NCI-H69 (cell line): ENCODE measurements at places on chromosomes 11 and 22.

- no peak for DNase-seq
Observed at GRCh38 chr11:36876266-36876665, 278.2 kb upstream of the RAG2 start.

DNA sequence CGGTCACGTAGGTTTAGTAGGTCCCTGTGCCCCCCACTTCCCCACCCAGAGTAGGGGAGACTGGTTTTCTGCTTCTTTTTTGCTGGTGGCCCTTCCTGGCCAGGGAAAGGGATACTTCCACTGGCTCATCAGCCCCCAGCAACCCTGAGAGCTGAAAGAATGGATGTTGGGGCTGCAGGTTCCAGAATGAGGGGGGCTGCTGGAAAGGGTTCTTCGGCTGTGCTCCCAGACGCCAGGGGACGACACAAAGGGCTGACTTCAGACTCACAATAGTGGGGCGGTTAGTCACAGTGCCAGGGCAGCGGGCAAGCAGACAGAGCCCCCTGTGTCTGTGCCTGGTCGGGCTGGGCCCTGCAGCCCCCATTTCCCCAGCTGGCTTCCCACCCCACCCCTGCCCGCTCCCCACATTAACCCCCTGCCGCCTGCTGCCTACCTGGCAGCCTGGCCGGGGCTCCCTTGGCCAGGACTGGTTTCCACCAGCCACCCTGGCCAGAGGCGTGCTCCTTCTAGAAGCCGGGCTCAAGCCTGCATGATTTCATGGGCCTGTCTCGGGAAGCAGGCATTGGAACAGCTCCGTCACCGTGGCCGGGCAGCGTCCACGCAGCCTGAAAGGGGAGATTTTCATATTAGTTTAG, 79.1 kb upstream of the WNT7B start:
- DNase-seq, result peak; percentile 82

DNA sequence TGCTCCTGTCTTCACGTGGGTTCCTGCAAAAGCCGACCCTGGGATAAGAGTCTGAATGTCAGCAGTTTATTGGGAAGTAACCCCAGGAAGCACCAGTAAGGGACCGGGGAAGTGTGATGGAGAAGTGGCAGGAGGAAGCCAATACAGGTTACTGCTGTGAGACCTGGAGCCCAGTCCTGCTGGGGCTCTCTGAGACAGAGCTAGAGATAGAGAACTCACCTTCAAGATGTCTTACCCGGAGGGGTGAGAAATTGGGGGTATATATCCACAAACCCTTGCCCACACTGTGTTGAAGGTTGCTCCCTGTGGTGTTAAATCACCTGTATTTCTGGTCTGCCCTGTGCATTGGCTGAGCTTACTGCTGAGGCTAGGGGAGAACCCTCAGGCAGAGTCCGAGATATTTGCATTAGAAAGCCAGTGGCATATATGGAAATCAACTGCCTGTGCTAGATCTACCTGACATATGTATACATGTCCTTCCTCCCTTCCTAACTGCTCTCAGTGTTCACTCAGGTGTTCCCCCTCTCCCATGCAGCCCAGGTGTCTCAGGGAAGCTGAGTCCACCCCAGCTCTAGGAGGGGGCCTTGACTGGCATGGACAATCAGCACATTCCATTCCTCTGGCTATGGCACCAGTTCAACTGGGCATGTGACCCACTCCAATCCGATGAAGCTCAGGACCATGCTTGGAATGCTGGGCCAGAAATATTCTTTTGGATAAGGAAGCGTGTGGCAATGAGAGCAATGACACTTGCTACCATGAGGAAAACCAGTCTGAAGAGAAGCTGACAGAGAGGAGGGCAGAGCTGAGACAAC, 6.8 kb upstream of the MICAL2 start:
- no peak for DNase-seq

DNA sequence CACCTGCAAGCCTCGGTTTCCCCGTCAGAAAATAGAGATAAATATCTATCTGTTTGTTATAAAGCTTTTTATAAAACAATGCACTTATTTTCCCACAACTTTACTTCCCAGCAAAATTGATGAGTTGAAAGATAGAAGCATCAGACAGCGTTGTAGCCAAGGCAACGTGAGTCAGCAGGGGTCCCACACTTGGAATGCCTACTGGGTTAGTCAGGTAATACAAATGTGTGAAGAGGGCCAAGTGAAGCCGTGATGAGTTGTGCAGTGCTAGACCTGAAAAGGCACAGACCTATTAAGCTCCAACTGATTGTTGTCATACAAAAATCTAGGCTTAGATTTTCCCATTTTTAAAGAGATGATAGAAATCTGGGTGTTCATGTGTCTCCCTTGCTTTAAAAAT, 118.7 kb downstream of the PGR start:
- no peak for DNase-seq

GRCh38 chr11:10493041-10493663, 38.1 kb downstream of the AMPD3 start:
- DNase-seq, result no peak

GRCh38 chr11:113796663-113797259, 17.2 kb downstream of the CLDN25 start:
- peak; percentile 76 for DNase-seq

GRCh38 chr11:27173545-27173944, 132.9 kb downstream of the BBOX1 start:
- no peak for DNase-seq

DNA sequence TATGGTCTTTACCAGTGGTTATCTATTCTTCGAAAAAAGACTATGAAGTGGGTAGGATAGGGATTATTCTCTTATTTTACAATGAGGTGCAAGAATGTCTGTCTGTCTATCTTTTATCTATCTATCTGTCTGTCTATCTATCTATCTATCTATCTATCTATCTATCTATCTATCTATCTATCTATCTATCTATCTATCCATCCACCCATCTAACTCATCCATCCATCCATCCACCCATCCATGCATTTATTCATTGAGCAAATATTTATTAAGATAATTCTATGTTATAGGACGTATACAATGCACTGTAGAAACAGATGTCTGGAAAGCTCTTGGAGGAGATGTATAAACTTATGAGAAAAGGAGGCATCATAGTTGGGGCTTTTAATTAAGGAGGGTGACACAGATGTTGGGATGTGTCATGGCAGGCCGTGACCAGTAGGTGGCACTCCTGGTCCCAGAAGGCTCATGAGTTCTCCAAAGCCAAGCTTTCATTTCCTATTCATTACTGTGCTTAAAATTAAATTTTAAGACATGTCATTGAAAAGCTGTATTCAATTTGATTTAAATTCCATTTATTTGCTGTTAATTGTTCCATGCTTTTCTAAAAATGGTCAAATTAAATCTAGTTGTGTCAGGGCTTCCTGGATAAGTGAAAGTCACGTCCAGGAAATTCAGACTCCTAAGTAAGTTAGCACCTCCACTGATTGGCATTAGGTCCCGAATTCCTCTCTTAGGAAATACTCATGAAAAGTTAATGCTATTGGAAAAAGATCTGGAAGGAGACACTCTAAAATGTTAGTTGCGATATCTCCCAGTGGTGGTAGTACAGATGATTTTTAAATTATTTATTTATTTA, 19.0 kb upstream of the E2F8 start:
- DNase-seq, result peak; percentile 56

DNA sequence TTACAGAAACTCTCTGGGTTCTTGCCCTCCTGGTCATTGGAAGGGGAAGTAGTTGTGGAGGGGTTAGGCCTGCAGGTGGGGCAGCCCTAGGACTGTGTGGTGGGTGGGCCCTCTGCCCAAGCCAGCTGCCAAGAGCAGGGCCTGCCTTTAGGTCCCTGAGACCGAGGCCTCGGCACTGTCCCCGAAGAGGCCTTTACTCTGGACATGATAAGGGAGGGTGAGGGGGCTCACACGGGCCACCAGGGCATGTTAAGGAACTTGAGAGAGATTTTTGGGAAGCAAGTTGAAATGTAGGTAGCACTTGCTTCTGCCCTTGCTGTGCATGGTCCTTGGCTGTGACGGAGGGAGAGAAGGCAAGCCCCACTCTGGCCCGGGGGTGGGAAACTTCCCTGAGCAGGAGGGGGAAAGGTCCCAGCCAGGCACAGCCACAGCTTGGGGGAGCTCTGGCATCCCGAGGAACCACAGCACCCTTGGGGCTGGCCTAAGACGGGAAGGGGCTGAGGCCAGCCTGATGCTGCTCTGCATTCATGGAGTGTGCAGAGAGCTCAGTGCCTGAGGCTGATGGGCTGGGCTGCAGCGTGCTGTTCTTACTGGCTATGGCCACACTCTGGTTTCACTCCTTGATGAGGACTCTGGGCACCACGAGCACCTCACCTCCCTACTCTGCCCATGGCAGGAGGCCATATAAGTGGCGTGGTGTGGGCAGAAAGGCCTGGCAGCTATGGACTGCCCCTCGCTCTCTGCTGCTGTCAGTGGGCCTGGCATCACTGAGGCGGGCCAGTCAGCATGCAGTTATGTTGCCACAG, 7.8 kb upstream of the RANBP1 start:
- no peak for DNase-seq

DNA sequence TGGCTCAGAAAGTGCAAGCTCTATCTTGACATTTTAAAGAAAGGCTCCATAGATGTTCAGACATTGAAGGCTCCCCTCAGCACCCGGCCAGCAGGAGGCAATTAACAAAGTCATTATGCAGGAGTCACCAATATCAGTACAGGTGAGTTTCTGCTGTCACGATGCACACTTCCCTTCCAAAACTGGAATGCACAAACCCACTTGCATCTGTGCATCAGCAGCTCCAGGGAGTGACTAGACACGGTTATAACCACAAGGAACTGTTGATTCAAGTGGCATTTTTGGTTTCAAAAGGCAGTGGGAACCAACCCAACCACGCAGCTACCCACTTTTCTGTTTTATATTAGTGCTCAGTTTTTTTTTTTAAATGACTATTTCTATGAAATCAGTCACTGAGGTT, 293.9 kb upstream of the NARS2 start:
- no peak for DNase-seq

DNA sequence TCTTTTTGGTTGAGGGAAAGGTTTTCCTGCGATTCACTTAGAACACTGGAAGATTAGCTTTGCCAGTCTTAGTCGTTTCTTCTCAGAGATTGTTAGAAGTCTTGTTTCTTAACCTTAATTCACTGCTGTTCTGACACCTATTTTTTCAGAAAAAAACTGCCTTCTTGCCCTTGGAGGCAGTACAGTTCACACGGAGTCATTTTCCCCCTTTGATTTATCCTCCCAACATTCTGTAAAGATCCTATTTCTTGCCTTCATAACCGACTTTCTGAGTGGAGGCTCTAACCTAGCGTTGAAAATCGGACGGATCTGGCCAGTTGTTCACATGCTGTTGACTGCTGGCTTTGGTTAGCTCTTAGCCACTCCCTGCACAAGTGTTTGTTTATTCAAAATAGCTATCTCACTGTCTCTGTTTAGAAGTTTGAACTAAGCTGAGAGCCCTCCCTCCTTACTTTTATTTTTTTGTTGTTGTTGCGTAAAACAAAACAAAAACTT, 737 bp downstream of the BCL2L13 start:
- DNase-seq, result peak; percentile 57

GRCh38 chr22:27913162-27913741, 5.8 kb downstream of the PITPNB start:
- no peak for DNase-seq

DNA sequence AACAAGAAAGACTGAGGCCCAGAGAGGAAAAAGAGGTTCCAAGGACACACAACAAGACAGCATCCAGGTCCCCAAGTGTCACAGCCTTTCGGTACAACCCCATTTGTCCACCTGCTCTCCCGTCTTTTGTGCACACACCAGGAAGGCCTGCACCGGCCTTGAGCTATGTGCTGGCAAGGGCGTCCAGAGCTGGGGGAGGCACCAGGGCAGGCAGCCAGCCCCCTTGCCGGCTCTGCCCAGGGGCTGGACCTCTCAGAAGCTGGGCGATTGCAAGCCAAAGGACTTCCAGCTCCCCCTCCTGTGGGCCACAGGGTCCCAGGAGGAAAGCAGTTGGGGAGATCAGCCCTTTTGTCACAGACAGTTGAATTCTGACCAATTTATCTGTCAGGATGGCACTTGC, 210.5 kb downstream of the MN1 start:
- DNase-seq, result no peak

DNA sequence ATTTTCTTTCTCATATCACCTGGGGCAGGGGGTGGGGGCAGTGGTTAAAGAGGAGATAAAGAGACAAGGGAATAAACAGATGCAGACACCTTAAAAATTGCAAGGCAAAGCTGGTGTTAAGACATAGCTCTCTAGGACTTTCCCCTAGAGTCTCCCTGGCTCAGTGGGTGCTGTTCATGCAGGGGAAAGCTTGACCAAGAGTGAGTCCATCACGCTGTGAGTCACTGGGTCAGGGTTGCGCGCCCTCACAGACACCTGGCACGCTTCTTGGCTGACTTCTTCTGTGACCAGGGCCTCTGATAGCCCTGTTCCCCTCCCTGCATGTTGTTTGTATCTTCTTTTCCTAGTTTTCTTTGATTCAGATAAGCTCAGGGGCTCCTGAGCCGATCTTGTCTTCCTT, 31.9 kb downstream of the COMMD9 start:
- DNase-seq, result no peak

DNA sequence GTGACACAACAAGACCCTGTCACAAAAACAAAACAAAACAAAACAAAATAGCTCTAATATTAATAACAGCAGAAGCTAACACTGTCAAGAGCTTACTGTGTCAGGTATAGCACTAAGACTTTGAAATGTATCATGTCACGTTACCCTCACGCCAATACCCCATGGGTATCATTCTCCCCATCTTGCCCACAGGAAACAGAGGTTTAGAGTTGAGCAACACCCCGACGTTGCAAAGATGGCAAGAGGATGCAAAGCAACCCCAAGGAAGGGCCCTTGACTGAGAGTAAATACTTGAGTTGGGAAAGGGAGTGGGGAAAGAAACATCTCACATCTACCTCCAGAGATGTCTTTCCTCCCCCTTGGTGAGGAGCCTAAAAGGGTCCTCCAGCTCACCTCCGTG, 366.8 kb downstream of the LARGE1 start:
- no peak for DNase-seq

- DNase-seq, result no peak
Observed at GRCh38 chr11:15266999-15267398, 152.3 kb downstream of the INSC start.

- no peak for DNase-seq
Observed at GRCh38 chr11:94127638-94128037, 1.0 kb upstream of the PANX1 start.

GRCh38 chr22:31898926-31899325, 45.4 kb upstream of the YWHAH start:
- no peak for DNase-seq

GRCh38 chr22:23395530-23396361, 184.3 kb downstream of the IGLL1 start:
- DNase-seq, result no peak

DNA sequence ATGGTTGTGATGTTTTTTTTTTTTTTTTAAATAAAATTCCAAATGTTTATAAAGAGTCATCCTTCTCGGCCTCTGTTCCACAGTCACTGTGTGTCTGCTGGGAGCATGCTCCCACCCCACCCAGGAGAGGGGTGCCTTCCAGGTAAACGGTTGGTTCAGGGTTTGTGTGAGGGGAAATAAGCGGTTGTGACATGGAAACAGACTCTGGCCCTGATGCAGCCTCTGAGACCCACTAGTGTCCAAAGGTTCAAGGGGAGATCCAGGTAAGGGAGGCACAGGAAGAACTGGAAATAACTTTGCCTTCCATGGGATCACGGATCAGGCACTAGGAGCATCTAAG, 6.0 kb upstream of the GAS2L1 start:
- no peak for DNase-seq
